Hematopoietic multipotent progenitor cell (in vitro differentiated cells): ENCODE measurements at places on chromosomes 3 and 15. TPM values are rescaled to one million over a fixed set of nuclear protein-coding genes. Genes with fewer than 3 reads are reported as not detected.

CYP19A1 gene
- total RNA-seq, result not detected

BCHE gene
- total RNA-seq, result under 0.01 TPM

MYLK gene
- total RNA-seq, result 11.3 TPM

CYP8B1 gene
- not detected for total RNA-seq

CFAP91 gene
- 0.54 TPM for total RNA-seq

CEMIP gene
- total RNA-seq, result under 0.01 TPM

CPN2 gene
- total RNA-seq, result not detected

RABL3 gene
- total RNA-seq, result 5.1 TPM

FSTL1 gene
- total RNA-seq, result 25.9 TPM

ADCY5 gene
- under 0.01 TPM for total RNA-seq

SLC12A1 gene
- total RNA-seq, result not detected

INSYN1 gene
- not detected for total RNA-seq

TRH gene
- total RNA-seq, result 6.5 TPM

CLDN1 gene
- not detected for total RNA-seq

AADAC gene
- not detected for total RNA-seq

ZNF280D gene
- 17.5 TPM for total RNA-seq

TGM5 gene
- total RNA-seq, result under 0.01 TPM

GADL1 gene
- under 0.01 TPM for total RNA-seq

GRM2 gene
- total RNA-seq, result 0.27 TPM

CHRNA3 gene
- not detected for total RNA-seq

ARNT2 gene
- 0.54 TPM for total RNA-seq

AP3B2 gene
- 0.54 TPM for total RNA-seq
